ENCODE measurements at places on chromosomes 7 and 10. TPM values are rescaled to one million over a fixed set of nuclear protein-coding genes. Genes with fewer than 3 reads are reported as not detected.

TMEM178B gene
- not detected for total RNA-seq

OR9A2 gene
- total RNA-seq: not detected

ANKRD16 gene
- total RNA-seq: 12.9 TPM

CLDN3 gene
- 0.88 TPM for total RNA-seq

PRKCQ gene
- not detected for total RNA-seq

LLCFC1 gene
- total RNA-seq: not detected

CTNNA3 gene
- total RNA-seq: 1.8 TPM

OR2A5 gene
- not detected for total RNA-seq

MCM10 gene
- total RNA-seq: not detected

GRID1 gene
- total RNA-seq: 0.88 TPM

INA gene
- 0.55 TPM for total RNA-seq

MUC12 gene
- 0.03 TPM for total RNA-seq

CALCR gene
- total RNA-seq: not detected

PPP1R3A gene
- not detected for total RNA-seq

RBP3 gene
- not detected for total RNA-seq

CNTNAP2 gene
- total RNA-seq: 16.0 TPM

ODAD2 gene
- total RNA-seq: 2.4 TPM

ABCC2 gene
- total RNA-seq: 1.0 TPM

GRCh38 chr10:124516746-124517397, 55.2 kb downstream of the LHPP start:
- H3K27ac ChIP-seq: no peak overlapping the region
- no peak overlapping the region for H3K4me3 ChIP-seq
- DNase-seq: no peak
- no peaks in the 10 kb centered on the region for H3K4me1 ChIP-seq
- H3K27me3 ChIP-seq: no peaks in the 10 kb centered on the region

GRCh38 chr10:72802763-72803505, 90.6 kb upstream of the OIT3 start:
- DNase-seq: no peak
- no peaks in the 10 kb centered on the region for H3K36me3 ChIP-seq
- no peaks in the 10 kb centered on the region for H3K4me1 ChIP-seq
- peak overlapping the region; percentile 81 for H3K27ac ChIP-seq
- no peaks in the 10 kb centered on the region for H3K27me3 ChIP-seq

- no peaks in the 10 kb centered on the region for H3K4me1 ChIP-seq
- no peak for DNase-seq
- no peaks in the 10 kb centered on the region for H3K27me3 ChIP-seq
- H3K4me3 ChIP-seq: no peak overlapping the region
- H3K27ac ChIP-seq: no peak overlapping the region
These were observed 96.1 kb downstream of the PAXIP1 start for GRCh38 chr7:154906736-154907355.

DNA sequence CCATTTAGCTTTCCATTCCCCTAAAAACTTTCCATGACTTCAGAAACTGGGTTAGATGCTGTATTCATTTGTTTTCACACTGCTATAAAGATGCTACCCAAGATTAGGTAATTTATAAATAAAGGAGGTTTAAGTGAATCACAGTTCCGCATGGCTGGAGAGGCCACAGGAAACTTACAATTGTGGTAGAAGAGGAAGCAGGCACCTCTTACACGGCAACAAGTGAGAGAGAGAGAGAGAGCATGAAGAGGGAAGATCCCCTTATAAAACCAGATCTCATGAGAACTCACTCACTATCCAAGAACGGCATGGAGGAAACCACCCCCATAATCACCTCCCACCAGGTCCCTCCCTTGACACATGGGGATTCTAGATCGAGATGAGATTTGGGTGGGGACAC, 336.8 kb downstream of the TFEC start:
- no peaks in the 10 kb centered on the region for H3K36me3 ChIP-seq
- H3K4me1 ChIP-seq: no peaks in the 10 kb centered on the region
- no peaks in the 10 kb centered on the region for H3K27me3 ChIP-seq

DNA sequence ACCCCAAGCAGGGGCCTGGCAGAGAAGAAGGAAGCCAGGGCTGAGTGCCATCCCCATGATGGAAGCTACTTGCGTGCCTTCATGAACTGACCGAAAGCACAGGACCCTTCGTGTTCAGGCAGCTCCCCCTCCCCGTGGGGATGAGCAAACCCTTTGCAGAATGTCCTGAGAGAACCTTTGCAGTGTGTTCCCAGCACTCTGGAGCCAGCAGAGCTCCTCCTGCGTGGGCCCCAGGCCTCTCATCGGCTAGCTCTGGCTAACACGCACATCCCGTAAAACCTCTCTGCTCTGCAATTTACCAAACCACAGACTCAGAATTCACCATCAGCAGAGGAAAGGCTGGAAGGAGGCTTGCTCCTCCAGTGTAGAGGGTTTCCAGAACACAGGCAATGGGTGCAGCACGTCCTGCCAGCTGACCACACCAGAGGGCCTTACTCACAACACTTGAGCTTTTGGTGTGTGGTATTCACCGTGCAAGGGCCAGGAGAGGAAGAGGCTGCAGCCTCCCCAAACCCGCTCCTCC, 3.1 kb downstream of the SH3PXD2A start:
- DNase-seq: no peak
- H3K27me3 ChIP-seq: no peaks in the 10 kb centered on the region
- H3K4me3 ChIP-seq: no peak overlapping the region
- H3K36me3 ChIP-seq: no peaks in the 10 kb centered on the region

GRCh38 chr10:124160176-124160575, 66.8 kb upstream of the CHST15 start:
- no peaks in the 10 kb centered on the region for H3K36me3 ChIP-seq
- no peak for DNase-seq
- H3K4me3 ChIP-seq: no peak overlapping the region
- no peak overlapping the region for H3K27ac ChIP-seq
- no peaks in the 10 kb centered on the region for H3K4me1 ChIP-seq

- H3K4me3 ChIP-seq: no peak overlapping the region
- H3K36me3 ChIP-seq: no peaks in the 10 kb centered on the region
- no peak for DNase-seq
- H3K4me1 ChIP-seq: no peaks in the 10 kb centered on the region
These were observed 51.1 kb upstream of the PRSS58 start for GRCh38 chr7:142308918-142309317.

- no peak overlapping the region for H3K27ac ChIP-seq
- DNase-seq: no peak
- no peak overlapping the region for H3K4me3 ChIP-seq
- H3K4me1 ChIP-seq: no peaks in the 10 kb centered on the region
These were observed 106.9 kb upstream of the PDLIM1 start for GRCh38 chr10:95397747-95398146.

DNA sequence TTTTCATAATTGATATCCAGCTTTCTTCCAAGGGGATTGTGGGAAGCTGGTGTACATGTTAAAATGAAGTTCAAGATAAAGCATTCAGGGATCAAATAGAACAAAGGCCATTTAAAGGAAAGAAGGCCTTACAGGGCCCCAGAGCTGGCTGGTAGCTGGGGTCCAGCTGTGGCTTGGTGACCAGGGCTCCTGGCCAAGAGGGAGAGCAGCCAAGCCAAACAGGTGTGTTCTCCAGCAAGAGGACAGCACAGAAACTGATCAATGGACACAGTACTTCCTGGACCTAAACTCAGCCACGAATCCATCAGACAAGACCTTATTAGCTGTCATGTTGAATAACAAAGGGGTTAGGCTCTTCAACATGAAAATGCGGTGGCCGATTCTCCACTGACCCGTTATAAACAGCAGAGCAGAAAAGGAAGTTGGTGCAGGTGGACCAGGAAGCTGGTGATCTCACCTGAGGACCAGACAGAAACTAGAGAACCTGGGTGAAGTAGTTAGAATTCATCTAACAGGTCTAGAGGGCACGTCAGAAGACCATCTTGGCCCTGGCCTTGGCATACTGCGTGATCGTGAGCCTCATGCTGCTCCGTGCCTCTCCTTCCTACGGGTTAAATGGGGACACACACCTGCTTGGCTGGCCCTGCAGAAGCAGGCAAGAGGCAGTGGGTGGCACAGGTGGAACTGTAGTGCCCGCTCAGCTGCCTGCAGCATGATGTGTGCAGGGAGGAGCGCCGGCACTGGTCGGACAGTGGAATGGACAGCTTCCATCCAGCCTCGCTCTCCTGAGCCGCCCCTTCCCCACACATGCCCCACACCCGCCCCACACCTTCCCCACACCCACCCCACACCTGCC, 53.8 kb downstream of the PARP12 start:
- H3K4me3 ChIP-seq: no peak overlapping the region
- no peaks in the 10 kb centered on the region for H3K4me1 ChIP-seq
- H3K27me3 ChIP-seq: no peaks in the 10 kb centered on the region
- no peak overlapping the region for H3K27ac ChIP-seq

DNA sequence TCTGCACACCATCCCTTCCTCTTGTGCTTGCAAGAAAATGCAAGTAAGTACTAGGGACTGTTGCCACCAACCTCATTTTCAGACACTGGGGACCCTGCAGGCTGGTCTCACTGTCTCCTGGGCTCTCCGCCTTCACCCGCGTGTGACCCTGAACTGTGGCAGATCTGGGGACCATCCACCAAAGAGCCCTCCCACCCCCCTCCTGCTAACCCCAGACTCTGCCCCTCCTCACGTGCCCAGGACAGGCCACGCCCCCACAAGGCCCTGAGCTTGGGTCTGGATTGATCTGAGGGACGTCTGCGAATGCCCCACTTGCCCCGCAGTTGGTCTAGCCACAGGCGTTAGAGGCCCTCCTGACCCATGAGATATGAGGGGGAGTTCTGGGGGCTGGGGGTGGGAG, 8.1 kb downstream of the CNPY1 start:
- H3K27me3 ChIP-seq: no peaks in the 10 kb centered on the region
- DNase-seq: no peak
- no peak overlapping the region for H3K4me3 ChIP-seq

GRCh38 chr10:58661336-58661735, 148.7 kb downstream of the BICC1 start:
- DNase-seq: no peak
- H3K27ac ChIP-seq: no peak overlapping the region
- no peaks in the 10 kb centered on the region for H3K36me3 ChIP-seq
- no peaks in the 10 kb centered on the region for H3K27me3 ChIP-seq
- no peaks in the 10 kb centered on the region for H3K4me1 ChIP-seq

DNA sequence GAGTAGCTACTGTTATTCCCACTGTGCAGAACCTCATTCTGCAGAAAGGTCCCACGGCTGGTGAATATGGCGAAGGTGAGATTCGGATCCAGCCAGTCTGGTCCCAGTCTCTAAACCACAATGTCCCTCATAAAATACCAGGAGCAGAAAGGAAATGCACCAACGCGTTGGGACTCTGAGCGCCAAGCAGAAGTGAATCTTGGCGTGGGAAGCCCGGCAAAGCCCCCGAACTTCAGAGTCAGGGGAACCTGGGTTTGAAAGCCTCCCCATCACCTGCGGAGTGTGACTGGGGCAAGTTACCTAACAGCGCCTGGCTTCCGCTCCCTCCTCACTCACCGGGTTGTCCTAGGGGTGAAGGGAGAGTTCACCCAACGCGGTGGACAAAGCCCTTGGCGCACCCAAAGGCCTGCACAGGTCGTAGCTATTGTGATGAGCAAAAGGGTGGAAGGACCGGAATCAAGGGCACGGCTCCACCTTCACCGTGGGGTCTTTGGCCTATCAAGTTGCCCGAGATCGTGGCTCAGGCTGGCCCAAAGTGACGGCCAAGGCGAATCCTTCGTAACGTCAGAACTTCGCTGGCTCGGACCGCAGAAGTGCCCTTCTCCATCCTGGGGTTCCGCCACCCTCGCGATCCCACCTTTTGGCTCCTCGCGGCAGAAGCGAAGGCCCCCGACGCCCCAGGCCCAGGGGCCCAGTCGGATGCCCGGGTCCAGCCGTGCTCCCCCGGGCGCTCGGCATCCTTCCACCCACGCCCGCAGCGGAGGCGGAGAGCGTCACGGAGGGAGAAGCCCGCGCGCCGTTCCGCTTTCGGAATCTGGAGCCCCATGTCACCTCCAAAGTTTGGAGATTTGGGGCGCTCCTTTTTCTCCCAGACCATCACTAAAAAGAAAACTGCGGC, 811 bp downstream of the RGS10 start:
- peak overlapping the region; percentile 54 for H3K4me3 ChIP-seq
- H3K27me3 ChIP-seq: no peaks in the 10 kb centered on the region
- peaks cover 4% of the 10 kb centered on the region for H3K4me1 ChIP-seq
- peak overlapping the region; percentile 85 for H3K27ac ChIP-seq

- H3K36me3 ChIP-seq: no peaks in the 10 kb centered on the region
- no peaks in the 10 kb centered on the region for H3K27me3 ChIP-seq
- H3K27ac ChIP-seq: peak overlapping the region; percentile 76
- H3K4me3 ChIP-seq: no peak overlapping the region
- H3K4me1 ChIP-seq: no peaks in the 10 kb centered on the region
- peak; percentile 44 for DNase-seq
These were observed 74.2 kb downstream of the JAZF1 start for GRCh38 chr7:28106321-28106829.

DNA sequence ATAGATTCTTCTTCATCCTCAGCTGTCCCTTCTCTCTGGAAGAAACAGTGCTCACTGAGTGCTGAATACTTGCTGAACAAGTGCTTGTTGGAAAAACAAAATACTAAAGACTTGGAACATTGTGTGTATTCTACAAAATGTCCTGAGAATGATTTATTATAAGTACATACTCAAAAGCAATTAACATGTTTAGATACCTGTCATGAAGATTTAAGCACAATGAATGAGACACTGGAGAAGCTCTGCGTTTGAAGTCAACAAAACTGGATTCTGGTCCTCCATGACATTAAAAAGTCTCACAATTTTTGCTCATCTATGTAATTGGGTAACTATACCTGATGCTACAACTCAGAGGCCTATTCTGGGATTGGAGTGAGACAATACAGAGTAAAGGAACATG, 34.8 kb upstream of the LAMB1 start:
- DNase-seq: no peak
- H3K27me3 ChIP-seq: no peaks in the 10 kb centered on the region
- H3K36me3 ChIP-seq: no peaks in the 10 kb centered on the region
- H3K4me1 ChIP-seq: no peaks in the 10 kb centered on the region

DNA sequence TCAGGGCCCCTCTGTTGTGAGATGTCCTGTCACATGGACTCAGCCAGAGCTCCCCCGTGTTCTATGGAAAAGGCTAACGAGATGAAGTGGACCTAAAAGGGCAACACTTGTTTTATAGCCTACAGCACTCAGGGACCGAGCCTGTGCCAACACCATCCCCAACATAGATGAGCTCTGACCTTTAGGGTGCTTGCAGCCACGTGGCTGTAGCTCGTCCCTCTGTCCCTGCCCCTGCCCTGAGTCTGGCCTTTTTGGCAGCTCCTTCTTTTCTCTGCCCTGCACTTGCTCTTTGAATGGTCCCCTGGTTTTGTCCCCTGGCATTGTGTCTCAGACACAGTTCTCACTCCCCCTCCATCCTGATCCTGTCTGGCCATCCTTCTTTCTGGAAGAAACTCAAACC, 81.2 kb upstream of the GDF10 start:
- no peak overlapping the region for H3K27ac ChIP-seq
- H3K36me3 ChIP-seq: no peaks in the 10 kb centered on the region
- H3K4me3 ChIP-seq: no peak overlapping the region
- DNase-seq: no peak
- no peaks in the 10 kb centered on the region for H3K27me3 ChIP-seq

GRCh38 chr7:18530224-18531179, 35.0 kb downstream of the HDAC9 start:
- no peaks in the 10 kb centered on the region for H3K4me1 ChIP-seq
- H3K36me3 ChIP-seq: no peaks in the 10 kb centered on the region
- peak overlapping the region; percentile 60 for H3K27ac ChIP-seq
- DNase-seq: no peak

- H3K4me1 ChIP-seq: no peaks in the 10 kb centered on the region
- no peaks in the 10 kb centered on the region for H3K36me3 ChIP-seq
- H3K27me3 ChIP-seq: no peaks in the 10 kb centered on the region
- DNase-seq: no peak
- no peak overlapping the region for H3K27ac ChIP-seq
- no peak overlapping the region for H3K4me3 ChIP-seq
These were observed 104.3 kb downstream of the TYW1 start for GRCh38 chr7:67100956-67101361.

All from uterus (tissue), 4 donors.